ENCODE measurements at places on chromosomes 6 and 20. TPM values are rescaled to one million over a fixed set of nuclear protein-coding genes. Genes with fewer than 3 reads are reported as not detected.

The SYNDIG1 gene
- not detected for polyA plus RNA-seq

The RNF144B gene
- 3.4 TPM for polyA plus RNA-seq

The EPPIN gene
- polyA plus RNA-seq: not detected

The KCNQ5 gene
- polyA plus RNA-seq: 0.29 TPM

The LTB gene
- polyA plus RNA-seq: 1,940 TPM

The KIF16B gene
- 7.1 TPM for polyA plus RNA-seq

The PXDC1 gene
- polyA plus RNA-seq: 0.44 TPM

Measured in naive B cell (primary cell).